Stimulated activated CD4-positive, alpha-beta T cell treated with anti-CD3 and anti-CD28 coated beads, Interleukin-15, amount 100 ng/mL, for 1 hour (primary cell): ENCODE measurements at places on chromosomes 5 and 9.

DNA sequence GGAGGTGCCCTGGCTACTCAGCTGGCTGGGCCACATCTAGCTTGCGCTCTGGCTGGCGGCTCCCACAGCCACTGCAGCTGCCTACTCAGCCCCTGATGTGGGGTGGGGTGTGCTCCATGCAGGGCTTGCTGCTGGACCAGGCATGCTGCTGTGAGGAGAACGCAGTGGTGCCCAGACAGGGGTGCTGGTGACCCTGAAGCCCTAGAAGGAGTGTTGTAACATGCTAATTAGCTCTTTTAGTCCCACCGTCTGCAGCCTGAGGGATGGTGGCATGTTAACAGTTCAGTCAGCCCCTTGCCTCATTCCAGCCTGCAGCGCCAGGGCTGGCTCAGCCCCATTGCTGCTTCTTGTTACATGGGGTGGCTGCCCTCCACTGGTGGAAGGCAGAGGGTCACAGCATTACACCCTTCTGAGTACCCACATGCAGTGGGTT lies 642.3 kb downstream of the DMRTA1 start:
- no peak for DNase-seq

DNA sequence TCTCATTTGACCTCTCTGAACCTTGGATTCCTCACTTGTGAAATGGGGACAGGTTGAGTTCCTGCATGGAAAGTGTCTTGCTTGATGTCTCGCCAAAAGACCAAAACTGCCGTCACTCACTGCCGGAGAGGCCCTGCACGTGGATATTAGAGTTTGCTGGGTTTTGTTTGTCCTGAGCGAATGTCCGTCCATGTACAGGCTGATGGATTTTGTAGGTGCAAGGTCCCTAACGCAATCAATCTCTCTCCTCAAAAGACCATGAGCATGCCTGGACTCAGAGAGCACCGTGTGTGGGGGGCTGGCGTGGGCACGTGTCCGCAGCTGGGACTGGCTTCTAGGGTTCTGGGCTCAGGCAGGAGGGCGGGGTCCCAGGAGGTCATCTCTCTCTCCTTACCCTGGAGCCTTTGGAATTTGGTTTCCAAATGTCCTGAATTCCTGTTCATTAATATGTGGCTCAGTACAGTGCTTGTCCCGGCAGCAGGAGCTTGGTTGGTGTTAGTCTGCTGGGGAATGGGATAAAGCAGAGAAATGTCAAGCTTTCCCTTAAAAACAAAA lies 146.0 kb upstream of the IER5L start:
- DNase-seq: no peak

DNA sequence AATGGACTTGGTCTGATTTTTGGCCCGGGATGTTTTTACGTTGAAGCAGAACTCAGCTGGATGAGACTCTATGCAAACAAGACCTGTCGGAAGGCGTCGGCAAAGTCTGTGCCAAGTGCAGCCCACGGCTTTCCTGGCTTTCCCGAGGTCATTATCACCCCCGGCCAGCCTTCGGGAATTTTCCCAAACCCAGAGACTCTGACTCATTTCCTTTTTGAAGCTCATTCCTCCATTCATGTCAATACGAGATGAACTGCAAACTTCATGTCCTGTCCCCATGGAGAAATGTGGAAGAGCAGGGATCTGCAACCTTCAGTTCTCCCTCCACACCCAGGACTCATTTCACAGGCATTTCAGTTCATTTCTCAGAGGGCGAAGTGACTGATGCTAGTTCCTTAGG lies 95.3 kb downstream of the IRX2 start:
- DNase-seq: no peak

DNA sequence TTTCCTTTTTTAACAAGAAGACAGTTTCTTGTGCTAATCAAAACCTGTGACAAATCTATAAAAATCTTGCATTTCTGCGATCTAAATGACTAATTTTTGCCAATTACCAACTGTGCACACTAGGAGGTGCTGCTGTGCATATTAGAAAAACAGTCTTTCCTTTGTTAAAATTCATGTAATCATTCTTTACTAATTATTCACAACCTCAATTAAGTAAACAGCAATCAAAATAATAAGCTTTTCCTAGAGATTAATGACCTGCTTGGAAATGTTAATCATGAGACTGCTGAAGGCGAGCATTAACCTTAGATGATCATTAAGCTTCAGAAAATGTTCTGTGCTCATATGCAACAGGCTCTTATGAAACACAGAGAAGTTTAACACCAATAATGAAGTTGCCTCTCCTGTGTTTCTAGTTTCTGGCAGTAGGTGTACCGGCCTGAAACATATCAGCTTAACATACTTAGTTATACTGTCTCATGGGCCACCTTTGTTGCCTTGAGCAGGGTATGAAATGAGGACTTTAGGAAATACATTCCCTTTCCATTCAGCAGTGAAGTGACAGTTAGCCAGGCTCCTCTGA lies 17.7 kb downstream of the RFESD start:
- no peak for DNase-seq

- no peak for DNase-seq
These were observed 244.3 kb upstream of the KLF9 start for GRCh38 chr9:70658765-70659164.

- DNase-seq: no peak
These were observed 209.6 kb downstream of the FBN2 start for GRCh38 chr5:128328446-128328845.

GRCh38 chr5:127410959-127411358 lies 106.5 kb upstream of the PRRC1 start:
- DNase-seq: no peak
